ENCODE measurements at places on chromosomes 5 and 9.
A peak's percentile ranks its signal among the peaks of the same experiment; 100 is the strongest.

- DNase-seq = no peak
Measured at GRCh38 chr5:74647096-74647495, 6.6 kb upstream of the ENC1 start.

- no peak for DNase-seq
Measured at GRCh38 chr5:177355868-177356168, 1.9 kb upstream of the RGS14 start.

DNA sequence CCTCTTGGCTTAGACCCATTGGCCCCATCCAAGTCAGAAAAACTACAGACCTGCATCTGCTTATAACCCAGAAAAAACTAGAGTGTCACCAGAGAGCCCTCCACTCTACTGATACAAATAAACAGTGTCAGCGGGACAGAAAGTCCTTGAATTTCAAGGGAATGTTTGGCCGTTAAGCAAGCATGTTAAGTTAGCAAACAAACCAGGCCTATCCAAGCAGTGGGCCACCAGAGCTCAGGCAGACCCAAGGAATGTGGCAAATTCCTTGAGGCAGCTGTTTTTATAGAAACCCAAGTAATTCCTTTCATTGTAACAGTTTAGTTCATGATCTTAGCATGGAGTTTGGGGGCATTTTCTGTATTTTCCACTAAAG lies 70.9 kb downstream of the PRLR start:
- no peak for DNase-seq

GRCh38 chr5:98771382-98772109 lies 1.9 kb upstream of the RGMB start:
- peak; percentile 52 for DNase-seq

DNA sequence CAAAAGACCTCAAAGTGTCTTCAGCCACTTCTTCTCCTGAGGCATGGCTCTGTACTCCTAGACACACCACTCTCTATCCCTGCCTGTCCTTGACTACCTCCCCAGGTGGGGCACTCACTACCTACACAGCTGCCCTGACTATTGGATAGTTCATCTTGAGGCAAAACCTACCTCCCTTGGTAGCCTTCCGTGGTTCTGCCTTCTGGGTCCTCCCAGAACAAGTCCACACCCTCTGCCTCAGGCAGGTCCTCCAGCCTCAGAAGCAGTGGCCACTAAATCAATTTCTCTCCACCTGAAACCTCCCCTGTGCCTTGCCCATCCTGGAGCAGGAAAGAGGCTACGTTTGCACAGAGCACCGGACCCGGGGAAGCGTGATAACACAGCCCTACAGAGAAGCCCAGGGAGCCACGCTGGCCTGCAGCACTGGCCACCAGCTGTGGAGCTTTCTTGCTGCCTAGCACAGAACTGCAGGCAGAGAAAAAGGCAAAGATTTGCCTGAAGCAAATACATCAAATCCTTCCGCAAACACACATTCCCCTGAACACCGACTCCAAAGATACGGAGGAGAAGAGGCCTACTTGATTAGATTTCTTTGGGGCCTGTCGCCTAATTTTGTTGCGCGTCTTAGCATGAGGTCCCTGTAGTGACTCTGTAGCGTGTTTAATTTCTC lies 141.8 kb downstream of the C9orf50 start:
- DNase-seq = no peak

- DNase-seq = no peak
Measured at GRCh38 chr5:176741561-176742211, 68.7 kb upstream of the UNC5A start.

- no peak for DNase-seq
Measured at GRCh38 chr9:120946259-120946658, 19.7 kb upstream of the TRAF1 start.

DNA sequence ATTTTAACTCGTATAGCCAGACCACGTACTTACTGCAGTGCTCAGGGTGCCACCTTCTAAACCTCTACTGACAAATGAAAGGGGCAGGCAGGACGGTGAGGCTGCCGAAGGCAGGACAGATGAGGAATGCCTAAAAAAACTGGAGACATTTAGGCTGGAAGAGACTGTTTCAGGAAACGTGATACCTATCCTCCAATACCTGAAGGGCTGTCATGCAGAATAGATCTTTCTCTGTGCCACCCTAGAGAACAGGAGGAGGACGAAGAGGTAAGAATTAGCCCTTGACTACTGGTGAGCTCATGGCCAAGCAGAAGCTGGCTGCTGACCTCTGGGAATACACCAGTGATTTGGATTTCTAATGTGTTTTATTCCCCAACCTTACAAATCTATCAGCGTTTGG lies 139.4 kb downstream of the EFNA5 start:
- DNase-seq = no peak

DNA sequence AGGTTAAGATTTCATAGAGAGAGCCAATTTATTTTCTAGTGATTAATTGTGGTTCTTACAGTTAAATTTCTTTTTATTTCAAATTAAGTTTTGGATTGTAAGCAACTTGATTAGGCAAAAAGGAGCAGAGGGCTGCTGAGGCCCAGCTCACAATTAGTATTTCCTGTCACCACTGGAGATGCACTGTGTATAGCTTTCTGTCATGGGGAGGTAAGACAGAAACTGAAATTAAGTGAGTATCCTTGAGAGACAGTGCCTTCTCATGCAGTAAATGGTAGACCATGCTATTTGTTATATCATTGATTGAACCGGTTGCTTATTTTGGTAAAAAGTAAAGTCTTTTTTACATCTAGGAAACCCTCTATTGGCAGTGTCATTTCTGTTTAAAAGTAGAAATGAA lies 190.7 kb downstream of the CCDC171 start:
- no peak for DNase-seq

GRCh38 chr9:14440062-14440461 lies 126.1 kb upstream of the NFIB start:
- DNase-seq = no peak

GRCh38 chr5:45385321-45386058 lies 310.7 kb downstream of the HCN1 start:
- no peak for DNase-seq

- peak; percentile 95 for DNase-seq
Measured at GRCh38 chr5:6712577-6713273, 507 bp upstream of the TENT4A start.

DNA sequence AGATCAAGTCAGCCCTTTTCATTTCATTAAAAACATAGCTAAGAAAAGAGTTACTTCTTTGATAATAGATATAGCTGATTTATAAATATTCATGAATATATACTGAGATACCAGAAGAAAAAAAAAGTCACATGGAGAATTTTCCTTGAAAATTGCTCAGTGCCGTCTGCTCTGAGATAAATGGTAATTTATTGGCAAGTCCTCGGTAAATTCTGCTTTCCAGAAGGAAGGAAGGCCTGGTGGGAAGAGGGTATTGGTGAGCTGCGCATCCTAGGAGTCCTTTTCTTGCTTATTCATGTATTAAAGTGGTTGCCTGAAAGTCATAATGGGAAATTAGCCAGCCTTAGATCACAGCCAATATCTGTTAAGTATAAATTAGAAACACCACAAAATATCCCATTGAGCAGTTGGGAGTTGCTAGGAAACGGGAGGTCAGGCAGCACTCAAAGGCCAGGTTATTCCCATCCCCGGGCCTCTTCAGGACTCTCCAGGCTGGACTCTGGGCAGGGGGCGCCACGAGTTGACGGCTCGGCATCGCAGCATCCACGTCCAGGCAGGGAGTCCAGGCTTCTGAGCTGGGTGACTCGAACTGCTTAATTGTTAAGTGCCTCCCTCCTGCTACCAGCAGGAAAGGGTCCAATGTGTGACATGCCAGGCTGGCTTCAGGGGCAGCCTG lies 116.7 kb upstream of the RETREG1 start:
- no peak for DNase-seq

GRCh38 chr9:83778164-83778563 lies 39.4 kb downstream of the GKAP1 start:
- no peak for DNase-seq

DNA sequence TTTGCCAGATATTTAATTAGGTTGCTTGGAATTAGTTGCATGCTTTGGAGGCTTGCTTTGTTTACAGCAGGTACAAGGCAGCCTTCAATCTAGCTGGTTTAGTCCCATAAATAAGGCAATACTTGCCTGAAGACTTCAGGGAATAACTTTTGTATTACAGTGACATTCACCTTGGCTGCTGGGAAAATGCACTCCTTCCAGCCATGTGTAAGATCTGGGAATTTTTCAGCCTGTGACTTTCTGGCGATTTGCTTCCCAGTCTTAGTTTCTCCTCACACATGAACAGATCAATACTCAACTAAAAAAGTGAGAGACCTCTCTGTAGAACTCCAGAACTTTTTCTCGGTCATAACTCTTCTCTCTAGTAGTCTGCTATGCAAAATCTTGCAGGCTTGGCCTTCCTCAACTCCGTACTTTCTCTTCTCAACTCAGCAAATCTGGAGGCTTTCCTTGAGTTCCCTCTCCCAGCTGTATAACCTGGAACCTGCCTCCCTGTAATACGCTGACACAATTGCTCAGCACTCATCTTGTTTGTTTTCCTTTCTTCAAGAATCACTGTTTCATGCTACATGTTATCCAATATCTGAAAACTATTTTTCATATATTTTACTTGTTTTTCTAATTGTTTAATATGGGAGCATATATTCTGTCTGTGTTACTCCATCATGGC lies 173.0 kb downstream of the MSX2 start:
- no peak for DNase-seq

DNA sequence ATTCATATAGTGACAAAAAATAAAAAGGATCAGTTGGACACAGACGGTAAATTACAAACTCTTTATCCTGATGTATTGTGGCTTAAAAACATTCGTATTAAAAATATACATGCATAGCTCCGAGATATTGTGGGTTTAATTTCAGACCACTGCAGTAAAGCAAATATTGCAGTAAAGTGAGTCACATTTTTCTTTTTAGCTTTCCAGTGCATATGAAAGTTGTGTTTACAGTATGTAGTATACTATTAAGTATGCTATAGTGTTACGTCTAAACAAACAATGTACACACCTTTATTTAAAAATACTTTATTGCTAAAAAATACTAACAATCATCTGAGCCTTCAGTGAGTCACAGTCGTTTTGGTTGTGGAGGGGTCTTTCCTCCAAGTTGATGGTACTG lies 551.8 kb downstream of the CETN3 start:
- no peak for DNase-seq

DNA sequence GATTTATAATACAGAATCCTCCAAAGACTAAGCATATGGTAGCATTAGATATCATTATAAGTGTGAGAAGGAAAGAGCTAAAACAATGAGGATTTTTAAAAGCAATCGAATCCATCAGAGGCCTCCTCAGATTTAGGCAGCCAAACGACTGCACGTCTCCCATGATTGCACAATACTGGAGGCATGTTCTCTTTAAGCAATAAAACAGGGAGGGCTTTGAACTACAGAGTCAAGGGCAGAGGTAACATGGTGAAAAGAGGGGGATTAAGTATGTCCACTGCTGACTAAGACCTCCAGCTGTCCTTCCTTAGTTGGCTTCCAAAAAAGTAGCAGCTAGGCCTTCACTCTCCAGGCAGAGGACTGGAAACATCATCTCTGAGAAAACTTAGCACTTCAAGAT lies 298.7 kb upstream of the RGMB start:
- no peak for DNase-seq

GRCh38 chr5:114360816-114361723 lies 800 bp upstream of the KCNN2 start:
- DNase-seq = no peak

- no peak for DNase-seq
Measured at GRCh38 chr5:83426855-83427254, 44.7 kb upstream of the VCAN start.

- no peak for DNase-seq
Measured at GRCh38 chr9:37218800-37219425, 98.5 kb downstream of the ZCCHC7 start.
